Activated CD4-positive, alpha-beta T cell treated with anti-CD3 and anti-CD28 coated beads for 36 hours (primary cell): ENCODE measurements at places on chromosomes 7 and 10. TPM values are rescaled to one million over a fixed set of nuclear protein-coding genes. Genes with fewer than 3 reads are reported as not detected.

Gene WEE2
- total RNA-seq, result not detected

- DNase-seq, result no peak
These were observed 148.7 kb downstream of the PKD1L1 start for GRCh38 chr7:47799524-47799923.

Gene TOMM7
- 254 TPM for total RNA-seq

Gene SEPHS1
- total RNA-seq, result 74.7 TPM

Gene PLEKHS1
- 0.09 TPM for total RNA-seq

GRCh38 chr7:114835861-114836260, 86.0 kb upstream of the MDFIC start:
- no peak for DNase-seq
